ENCODE measurements at places on chromosomes 2 and 18.

DNA sequence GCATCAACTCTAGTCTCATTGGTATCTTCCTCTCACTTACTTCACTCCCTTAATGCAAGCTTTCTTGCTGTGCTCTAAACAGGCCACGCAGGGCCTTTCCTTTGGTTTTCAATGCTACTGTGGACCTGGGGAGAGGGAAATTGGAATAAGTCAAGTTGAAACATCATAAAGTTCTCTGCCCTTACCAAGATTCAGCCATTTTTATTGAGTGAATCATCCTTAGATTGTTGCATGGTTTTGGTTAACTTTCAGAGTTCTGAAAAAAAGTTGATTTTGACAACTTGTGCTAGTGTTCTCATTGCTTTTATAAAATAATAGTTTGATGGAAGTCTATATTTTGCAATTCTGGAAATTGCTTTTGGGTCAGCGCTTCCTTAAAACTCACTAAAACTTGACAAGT, 852.8 kb upstream of the ACVR2A start:
- no peak for DNase-seq

GRCh38 chr2:132586101-132586511, 83.9 kb downstream of the LYPD1 start:
- no peak for DNase-seq

DNA sequence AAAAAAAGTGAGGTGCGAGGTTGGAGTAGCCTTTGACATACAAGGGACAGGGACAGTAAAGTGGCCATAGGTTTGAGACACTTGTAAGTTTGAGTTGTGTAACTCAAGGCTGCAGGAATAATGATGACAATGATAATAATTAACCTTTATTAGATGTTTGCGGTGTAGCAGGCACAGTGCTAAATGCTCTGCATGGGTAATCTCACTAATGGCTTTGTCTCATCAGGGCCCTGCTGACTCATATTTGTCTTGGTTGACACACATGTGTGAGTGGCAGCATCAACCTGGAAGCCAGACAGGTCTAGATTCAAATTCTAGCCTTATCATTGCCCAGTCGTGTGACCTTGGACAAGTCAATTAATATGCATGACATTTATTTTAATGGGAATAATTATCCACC, 126.2 kb downstream of the FSHR start:
- DNase-seq: peak; percentile 44

GRCh38 chr2:165055082-165055851, 99.9 kb upstream of the SLC38A11 start:
- DNase-seq: no peak

DNA sequence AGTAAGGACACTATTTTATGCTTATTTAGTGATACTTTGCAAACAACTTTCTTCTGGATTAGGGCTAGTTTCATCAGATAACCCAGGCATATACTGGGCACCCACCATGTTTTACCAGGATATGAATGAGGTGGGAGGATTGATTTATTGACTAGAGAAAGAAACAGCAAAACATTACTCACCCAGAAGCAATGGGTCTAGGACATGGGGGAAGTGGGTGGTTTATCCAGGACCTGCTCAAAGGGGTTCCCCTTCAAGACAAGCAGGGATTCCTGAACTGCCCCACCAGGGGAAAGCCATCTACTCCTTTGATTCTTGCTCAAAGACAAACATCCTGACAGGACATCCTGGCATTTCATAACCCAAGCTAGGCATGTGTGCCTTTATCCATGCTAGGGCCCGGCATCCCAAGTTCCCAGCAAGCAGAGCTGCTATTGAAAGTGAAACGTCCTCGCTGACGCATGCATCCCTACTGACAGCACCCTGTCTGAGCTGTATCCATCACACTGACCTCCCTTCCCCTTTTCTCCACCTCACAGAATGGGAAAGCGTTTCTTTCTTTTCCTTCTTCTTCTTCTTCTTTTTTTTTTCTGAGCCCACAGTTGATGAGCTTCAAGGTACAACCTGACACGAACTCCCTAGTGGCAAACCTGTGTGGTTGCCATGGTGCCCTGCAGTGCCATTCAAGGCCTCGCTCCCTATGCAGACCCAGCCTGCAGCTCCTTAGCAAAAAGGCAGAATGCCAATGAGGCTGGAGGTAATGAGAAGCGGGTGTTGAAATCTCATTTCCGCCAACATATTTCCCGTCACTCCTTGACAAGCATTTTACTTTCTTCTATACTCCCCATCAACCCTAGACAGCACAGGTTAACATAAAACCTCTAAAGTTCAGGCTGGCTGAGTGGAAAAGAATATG, 70.5 kb downstream of the CLHC1 start:
- DNase-seq: no peak

Measured in GM10248 (cell line).